ENCODE measurements at places on chromosomes 2 and 18. TPM values are rescaled to one million over a fixed set of nuclear protein-coding genes. Genes with fewer than 3 reads are reported as not detected.

DNA sequence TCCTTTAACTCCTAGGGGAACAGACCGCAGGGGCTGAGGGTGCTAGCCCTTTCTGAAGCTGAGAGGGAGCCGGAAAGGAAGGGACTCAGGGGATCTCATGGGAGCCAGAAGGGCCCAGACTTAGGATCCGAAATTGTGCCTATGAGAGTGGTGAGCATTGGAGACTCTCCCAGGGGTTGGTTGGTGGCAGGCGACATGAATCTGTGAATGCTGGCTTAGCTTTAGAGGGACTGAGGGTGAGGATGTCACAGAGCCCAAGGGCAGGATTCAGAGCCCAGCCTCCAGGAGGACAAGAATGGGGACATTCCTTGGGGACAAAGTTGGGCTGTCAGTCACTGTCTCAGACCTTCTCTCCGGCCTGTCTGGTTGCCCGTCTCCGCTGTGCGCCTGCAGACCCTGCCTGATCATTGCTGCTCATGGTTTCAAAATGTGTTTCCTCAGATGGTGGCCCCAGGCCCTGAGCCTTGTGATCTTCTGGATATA lies 17.5 kb downstream of the GNLY start:
- DNase-seq: no peak

GRCh38 chr2:234564699-234565098 lies 67.8 kb upstream of the ARL4C start:
- no peak for DNase-seq

DNA sequence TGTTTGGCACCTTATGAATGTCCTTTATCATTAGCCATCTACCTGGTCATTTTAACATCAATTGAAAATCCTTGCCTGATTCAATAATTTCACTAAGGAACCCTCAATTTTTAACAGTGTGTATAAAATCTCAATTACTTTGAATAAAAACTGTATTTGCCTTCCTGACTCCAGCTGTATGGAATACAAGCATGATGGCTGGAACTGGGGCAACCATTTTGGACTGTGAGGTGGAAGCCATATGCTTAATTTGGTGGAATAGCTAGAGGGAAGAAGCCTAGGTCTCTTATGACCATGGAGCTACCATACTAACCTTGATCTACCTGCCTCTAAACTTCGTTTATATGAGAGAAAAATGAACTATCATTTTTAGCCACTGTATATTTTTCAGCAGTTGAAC lies 12.5 kb upstream of the RTN4 start:
- no peak for DNase-seq

GRCh38 chr2:190065839-190066238 lies 3.3 kb upstream of the MSTN start:
- DNase-seq: no peak

DNA sequence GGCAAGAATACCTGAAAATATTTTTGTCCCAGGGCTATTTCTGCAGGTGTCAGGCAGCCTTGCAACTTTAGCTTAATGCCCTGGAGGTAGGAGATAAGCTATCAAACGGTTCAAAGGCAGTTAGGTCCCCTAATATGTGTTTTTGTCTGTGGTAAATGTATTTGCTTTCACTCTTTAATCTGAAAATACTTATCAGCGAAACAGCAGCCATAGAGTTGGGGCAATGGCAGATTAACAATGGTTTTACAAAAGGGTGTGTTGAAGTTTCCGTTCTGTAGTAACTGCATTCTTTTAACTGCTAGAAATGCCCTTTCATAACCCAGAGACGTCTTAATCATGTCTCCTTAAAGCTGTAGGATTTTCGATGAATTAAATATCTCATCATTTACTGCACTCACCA lies 265.0 kb upstream of the TRIB2 start:
- DNase-seq: no peak

DNA sequence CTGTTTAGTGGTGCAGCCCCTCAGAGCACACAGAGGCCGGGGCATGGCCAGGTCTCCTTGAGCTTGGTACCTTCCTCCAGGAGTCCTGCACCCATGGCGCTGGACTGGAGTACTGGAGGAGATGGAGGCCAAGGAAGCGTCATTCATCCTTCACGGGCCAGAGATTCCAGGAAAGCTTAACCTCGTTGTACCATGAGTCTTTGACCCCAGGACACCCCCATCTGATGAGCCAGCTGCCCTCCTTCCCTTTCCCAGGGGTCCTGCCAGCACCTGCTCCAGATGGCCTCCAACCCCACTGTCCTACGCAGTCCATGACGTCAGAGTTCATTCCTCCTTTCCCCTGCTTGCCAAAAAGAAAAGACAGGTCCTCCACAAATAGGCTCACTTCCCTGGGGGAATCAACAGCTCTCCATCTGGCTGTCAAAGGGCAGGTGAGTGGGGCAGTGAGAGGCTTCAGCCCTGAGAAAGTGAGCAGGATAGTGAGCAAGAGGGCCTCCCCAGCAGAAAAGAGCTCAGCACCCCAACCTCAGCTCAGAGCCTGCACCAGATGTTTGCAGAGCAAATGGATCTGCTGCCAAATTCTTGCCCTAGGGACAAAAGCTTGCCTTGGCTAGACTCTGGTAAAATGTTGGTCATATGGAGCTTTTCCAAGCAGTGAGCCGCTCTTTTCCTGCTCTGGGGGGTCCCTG lies 4.5 kb upstream of the NPPC start:
- peak; percentile 2 for DNase-seq

GRCh38 chr2:240403396-240404104 lies 31.9 kb upstream of the GPC1 start:
- DNase-seq: no peak

DNA sequence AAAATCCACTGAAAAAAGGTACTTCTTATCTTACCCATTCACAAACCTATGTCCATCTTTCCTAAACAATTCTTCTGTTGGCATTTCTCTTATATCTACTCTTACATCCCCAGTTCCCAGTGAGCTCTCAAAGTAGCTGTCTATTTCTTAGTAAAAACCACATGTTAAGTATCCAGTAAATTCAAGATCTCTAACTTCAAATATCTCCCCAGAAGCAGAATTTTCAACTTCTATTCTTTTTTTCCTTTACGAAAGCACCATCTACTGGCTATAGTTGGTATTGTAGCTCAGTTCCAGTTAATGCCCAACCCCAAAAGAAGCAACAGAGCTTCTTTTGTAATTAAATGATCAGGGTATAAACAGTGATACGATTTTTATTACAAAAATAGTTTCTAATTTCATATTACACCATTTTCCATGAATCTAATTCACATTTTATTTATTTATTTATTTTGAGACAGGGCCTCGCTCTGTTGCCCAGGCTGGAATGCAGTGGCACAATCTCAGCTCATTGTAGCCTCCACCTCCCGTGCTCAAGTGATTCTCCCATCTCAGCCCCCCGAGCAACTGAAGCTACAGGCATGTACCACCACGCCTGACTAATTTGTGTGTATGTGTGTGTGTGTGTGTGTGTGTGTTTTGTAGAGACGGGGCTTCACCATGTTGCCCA lies 28.5 kb downstream of the HRH4 start:
- DNase-seq: peak; percentile 29

DNA sequence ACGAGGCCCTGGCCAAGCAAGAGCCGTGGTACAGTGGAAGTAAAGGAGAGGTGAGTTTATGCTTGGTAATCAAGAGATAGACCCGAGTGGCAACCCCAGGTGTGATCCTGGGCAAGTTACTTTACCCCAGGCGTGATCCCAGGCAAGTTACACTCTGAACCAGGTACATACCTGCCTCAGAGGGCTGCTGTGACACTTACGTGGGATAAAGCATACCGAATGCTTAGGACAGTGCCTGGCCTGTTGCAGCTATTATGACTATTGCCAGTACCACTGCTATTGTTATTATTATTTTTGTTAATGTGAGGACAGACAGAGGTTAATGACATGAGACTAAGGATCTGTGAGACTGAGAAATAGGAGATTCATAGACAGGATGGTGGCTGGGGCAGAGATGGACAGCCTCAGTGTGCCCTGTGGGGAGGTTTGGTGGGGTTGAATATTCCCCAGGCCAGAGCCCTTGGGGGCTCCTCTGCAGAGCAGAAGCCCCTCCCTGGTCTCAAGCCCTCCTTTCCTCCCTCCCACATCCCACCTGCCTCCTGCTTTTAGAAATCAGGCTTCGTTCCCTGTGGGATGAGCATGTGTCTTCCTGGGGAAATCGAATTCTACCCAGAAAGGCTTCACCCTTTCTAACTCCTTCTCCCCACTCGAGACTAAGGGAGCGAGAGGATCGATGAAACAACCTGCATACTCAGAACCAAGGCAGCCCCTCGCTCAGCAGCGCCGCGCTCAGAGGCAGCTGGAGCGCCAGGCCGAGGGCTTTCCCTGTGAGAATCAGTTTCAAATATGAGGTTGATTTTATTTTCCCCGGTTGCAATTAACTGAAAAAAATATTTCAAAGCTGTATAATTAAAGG lies 62.0 kb upstream of the SIX3 start:
- no peak for DNase-seq

The RETREG2 gene
- 102 TPM for total RNA-seq

The PLA2R1 gene
- not detected for total RNA-seq

The LINC00305 gene
- not detected for total RNA-seq

The CCBE1 gene
- not detected for total RNA-seq

The TRIM43 gene
- not detected for total RNA-seq

The TCF23 gene
- not detected for total RNA-seq

The KLF7 gene
- total RNA-seq: 35.3 TPM
